Mesendoderm (in vitro differentiated cells): ENCODE measurements at places on chromosomes 11 and 22.

DNA sequence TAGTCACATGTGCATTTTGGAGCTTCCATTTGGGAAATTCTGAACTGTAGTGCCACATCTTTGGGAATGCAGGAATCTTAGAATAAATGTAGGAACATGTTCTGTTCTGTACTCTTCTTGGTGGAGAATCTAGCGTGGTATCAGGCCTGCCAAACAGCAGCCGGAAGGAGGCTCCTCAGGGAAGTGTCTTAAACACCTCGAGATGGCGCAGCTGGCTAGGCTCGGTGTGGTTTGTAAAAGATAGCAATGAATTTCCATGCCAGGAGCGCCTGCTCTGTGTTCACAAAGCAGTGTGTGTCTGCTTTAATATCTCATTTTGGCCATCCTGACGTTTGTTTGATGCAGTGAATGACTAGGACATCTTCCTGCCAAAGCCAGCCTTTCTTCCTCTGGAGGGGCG lies 145.1 kb downstream of the ATXN10 start:
- no peak for DNase-seq

DNA sequence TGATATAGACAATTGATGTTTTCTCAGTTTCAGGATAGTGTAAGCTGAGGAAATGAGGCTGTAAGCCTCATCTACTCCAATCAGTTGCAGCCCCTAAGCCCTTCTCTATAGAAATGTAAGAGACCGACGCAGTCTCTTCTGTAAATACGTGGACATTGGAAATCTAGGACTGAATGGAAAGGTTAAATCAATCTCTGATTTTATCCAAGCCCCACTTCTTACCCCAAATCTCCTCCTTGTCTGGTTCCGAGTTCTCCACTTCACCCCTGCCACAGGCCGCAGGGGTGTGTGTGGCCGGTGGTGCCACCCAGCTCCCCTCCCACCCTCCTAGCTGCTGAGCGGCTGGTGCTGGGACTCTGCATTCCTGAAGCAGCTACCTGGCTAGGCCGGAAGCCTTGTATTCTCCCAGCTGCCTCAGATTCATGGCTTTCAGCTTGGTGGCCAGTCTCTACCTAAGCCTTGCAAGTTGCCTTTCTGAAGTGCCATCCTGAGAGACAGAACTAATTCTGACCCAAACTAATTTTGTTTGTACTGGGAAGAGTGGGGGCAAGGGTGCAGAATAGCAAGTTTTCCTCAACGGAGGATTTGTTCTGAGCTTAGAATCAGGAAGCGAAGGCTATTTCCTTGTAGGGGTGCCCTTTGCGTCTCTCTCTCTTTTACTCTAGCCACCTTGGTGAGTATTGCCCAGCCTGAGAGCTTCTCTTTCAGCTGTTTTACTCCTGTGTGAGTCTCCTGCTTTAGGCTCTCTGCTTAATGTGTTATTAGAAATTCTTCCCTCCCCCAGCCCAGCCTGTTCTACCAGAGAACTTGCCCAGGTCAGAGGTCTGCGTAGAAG lies 749 bp downstream of the VWA5A start:
- peak; percentile 73 for DNase-seq

- DNase-seq = no peak
These were observed 3.7 kb upstream of the CD44 start for GRCh38 chr11:35135222-35135621.

DNA sequence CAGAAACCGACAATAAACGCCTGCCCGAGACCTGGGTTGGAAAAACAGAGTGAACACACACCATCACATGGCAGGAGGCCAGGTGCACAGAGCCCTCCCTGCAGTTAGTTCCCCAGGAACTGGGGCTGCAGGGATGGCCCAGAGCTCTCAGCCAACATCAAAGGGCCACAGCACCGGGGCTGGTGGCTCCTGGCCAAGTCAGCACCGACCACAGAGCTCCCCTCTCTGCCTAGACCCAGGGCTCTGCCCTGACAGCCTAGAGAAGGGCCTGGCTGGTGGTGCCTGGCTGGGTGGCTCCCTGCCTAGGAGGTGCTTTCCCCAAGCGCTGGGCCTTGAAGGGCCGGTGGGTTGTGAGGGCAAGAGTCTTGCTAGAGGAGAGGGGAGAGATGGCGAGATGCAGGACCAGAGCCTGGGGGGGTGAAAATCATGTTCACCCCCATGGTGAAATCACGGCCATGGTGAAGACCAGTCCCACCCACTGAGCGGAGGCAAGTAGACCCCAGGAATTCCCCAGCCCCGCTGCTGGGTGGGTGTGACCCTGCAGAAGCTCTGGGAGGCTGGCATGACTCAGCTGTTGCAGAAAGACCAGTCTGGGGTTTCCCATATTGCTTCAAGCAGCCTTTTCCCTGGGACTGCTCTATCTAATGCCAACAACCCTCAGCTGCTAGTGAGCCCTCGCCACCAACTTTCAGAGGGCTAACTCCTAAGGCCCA lies 7.2 kb upstream of the BID start:
- DNase-seq = no peak
